Brain (organoid and tissue), 16 donors: ENCODE measurements at places on chromosomes 1 and 21.

DNA sequence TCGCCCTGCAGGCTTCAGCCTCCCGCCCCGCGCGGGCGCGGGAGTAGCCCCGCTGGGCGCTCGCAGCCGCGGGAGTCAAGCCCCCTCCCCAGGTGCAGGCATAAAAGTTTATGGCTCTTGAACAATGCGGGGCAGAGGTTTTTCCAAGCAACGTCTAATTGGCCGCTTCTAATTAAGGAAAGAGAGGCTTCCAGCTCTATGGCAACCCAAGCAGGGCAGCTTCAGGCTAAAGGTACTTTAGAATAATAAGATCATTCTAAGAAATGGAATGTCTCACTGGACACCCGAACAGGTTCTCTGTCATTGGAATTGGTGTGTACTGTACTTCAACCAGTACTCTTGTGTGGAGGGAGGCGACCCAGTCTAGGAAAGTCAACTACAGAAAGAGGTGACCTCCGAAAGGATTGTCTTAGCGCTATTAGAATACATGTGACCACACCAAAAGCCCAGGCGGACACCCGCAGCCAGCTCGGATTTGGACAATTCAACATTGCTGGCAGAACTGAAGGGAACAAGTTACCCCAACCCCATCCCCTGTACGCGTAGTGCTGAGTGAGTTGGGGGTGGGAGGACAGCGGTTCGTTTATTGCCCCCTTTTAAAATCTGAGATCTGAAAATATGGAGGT is 12.5 kb downstream of the NR5A2 start:
- DNase-seq = peak; percentile 44

DNA sequence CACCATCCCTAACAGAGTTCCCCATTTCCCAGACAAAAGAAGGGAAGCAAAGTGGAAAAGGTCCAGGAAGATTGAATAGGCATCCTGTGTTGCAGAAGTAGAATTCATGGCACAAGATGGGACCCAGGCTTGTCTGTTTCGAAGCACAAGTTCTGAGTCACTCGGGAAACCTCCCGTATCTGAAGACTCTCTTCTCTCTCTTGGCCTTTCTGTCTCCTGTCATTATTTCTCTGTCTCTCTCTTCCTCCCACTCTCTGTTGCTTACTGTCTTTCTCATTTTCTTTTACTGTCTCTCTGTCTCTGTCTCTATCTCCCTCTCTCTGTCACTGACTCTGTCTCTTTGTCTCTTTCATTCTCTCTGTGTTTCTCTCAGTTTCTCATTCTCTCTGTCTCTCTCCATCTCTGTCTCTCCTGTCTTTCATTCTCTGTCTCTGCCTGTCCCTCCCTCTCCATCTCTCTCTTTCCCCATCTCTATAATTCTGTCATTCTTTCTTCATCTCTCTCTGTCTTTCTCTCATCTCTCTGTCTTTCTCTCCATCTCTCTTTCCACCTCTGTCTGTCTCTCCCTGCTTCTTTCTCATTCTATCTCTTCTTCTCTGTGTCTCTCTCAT is 23.7 kb downstream of the RNF187 start:
- no peak for DNase-seq

- DNase-seq = no peak
Observed at GRCh38 chr1:47440599-47441081, 2.8 kb downstream of the FOXD2 start.

- no peak for DNase-seq
Observed at GRCh38 chr21:19853709-19854575, 1144.3 kb upstream of the NCAM2 start.

DNA sequence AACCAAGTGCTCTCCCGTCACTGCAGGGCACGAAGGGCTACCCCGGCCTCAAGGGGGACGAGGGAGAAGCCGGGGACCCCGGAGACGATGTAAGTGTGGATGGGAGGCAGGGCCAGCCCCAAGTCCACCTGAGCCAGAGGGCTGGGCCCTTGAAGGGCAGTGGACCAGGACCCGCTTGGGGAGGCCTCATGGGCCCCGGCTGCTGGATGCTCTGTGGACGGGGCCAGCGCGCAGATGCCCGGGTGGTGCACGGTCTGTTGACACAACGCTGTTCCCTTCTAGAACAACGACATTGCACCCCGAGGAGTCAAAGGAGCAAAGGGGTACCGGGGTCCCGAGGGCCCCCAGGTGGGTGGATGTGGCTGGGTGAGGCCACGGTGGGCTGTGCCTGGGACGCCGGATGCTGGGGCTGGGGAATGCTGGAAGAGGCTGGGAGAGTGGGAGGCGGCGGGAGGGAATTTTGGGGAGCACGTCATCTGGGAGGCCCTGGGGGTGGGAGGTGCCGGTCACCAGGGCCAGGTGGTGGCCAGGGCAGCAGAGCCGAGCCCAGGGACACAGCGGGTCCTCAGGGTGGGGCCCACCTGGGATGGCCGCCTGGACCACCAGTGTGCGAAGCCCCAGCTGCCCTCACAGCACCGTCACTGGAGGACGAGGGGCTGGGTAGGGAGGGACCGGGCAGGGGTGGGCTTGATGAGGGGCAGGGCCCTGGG is 17.5 kb downstream of the COL6A1 start:
- DNase-seq = no peak

- DNase-seq = peak; percentile 60
Observed at GRCh38 chr1:8599646-8600212, 217.7 kb downstream of the RERE start.

DNA sequence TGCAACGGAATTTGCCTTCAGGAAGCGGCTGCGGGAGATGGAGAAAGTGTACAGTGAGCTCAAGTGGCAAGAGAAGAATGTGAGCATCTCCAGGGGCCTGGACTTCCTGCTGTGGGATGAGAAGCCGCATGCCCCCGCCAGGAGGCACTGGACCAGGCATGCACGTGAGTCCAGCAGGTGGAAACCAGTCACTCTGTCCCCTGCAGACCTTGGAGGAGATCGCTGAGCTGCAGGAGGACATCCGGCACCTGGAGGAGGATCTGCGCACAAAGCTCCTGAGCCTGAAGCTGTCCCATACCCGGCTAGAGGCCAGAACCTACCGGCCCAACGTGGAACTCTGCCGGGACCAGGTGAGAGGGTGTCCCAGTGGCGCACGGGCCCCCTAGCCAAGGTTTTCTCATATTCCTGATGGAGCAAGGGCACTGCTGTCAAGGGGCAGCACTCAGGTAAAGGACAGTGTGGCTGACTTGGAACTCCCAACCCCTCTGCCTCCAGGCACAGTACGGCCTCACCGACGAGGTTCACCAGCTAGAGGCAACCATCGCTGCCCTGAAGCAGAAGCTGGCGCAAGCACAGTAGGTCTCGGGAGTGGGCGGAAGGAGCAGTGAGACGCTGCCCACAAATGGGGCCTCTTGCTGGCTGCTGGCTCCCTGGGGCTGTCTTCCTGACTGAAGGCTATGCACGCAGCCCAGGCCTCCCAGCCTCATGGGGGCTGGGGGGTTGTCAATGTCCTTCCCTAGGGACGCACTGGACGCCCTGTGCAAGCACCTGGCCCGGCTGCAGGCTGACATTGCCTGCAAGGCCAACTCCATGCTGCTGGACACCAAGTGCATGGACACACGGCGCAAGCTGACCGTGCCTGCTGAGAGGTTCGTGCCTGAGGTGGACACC is 1.2 kb upstream of the ADPRS start:
- DNase-seq = no peak

- DNase-seq = no peak
Observed at GRCh38 chr1:232276651-232277050, 353.3 kb downstream of the SIPA1L2 start.
